Tibial nerve (tissue), 4 donors: ENCODE measurements at places on chromosomes 2 and 18.

DNA sequence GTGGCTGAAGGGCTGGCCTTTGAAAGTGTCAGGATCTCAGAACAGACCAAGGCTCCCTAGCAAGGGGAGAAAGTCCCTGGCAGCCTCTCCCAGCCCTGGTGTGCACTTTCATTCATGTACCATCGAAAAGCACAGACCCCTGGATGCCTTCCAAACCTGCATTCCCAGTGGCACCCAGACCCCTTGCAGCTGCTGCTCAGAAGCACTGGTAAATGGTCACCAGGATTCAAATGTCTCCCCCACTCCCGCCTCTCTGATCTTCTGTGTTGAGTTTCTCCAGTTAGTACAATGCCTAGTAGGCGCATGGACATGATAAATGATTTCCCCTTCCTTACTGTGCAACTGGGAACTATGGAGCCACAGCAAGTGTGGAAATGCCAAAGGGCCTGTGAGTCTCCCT, 180.0 kb downstream of the GLI2 start:
- DNase-seq: no peak

GRCh38 chr2:131827481-131828163, 299.9 kb downstream of the CCDC74A start:
- DNase-seq: no peak

DNA sequence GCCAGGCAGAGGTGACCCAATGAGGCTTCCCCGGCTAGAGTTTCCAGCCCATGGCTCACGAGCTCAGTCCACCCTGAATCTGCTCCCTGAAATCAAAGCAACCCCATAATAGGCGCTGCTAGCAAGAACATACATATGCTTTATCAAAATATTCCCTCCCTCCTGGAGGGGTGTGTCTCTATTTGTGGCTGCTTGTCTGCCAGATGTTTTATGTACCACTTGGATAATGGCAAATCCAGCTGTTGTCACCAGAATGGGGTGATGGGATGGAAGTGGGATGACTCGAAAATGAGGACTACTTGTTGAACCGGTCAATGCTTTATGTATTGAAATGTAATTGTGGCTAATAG, 152.0 kb downstream of the GALNT14 start:
- no peak for DNase-seq

- DNase-seq: no peak
Measured at GRCh38 chr2:200199576-200200263, 106.8 kb upstream of the SPATS2L start.

DNA sequence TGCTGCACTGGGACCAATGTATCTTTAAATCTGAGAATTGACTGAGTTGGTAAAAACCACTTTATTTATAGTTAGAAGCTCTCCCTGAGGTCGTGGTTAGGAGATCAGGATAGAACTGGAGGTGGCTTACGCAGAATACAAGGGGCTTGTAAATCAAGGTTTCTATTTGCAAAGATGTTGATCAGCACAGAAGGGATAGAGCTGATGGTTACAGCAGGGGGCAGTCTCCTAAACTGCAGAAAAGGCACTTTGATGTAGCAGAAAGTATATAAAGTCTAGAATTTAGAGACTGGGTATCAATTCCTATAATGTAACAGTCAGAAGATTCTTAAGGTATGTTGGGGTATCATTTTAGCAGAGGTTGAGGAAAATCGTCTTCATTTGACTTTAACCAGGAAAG, 25.2 kb upstream of the ACVR1 start:
- no peak for DNase-seq

DNA sequence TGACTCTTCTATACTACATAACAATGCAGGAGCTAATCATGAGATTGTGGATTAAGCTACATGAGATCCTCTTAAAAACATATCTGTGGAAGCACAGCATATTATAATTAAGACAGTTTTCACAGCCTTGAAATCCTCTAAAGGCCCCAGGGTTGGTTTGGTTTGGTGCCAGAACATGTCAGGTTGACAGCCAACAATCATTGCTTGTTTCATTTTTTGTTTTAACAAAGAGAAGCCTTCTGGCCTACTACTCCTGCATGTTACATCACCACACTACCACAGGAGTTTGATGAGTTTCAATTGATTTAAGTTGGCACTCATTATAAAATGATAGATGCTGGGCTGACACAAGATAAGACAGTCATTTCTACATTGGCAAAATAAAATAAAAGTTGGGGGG, 255.9 kb upstream of the ERBB4 start:
- no peak for DNase-seq

DNA sequence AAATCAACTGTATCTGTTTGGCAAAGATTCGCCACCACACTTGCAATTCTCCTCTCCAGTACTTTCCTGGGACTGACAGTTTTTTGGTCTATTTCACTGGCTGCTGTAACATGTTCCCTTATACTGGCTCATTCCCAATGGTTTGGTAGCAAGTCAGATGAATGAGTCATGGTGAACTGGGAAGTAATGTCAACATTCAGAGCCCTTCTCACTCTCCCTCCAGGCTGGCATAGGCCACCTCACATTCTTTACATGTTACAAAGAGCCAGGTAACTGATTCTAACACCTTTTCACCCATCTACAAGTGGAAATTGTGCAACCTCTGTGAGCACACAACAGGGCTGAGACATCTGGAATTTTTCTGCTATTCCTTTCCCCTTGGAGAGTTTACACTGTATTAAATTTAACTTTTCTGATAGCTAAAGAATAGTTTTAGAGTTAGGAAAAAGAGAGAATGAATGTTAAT, 111.3 kb upstream of the TLK1 start:
- DNase-seq: no peak

DNA sequence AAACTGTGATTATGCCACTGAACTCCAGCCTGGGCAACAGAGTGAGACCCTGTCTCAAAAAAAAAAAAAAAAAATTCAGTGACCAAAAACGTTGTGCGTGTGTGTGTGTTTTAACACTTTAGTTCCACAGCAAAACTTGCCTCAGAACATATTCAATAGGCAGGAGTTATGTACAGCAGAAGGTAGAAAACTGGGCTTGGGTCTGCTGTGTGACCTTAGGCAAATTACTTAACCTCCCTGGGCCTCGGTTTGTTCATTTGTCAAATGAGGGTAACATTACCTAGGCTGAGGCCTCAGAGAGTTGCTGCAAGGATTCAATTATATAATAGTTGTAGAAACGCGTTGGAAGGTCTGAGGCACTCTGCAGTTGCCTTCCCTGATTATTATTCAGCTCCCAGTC, 10.3 kb upstream of the SCG2 start:
- no peak for DNase-seq

- DNase-seq: no peak
Measured at GRCh38 chr2:201883606-201884369, 77.5 kb downstream of the CDK15 start.

- DNase-seq: no peak
Measured at GRCh38 chr2:236170590-236171165, 2.5 kb upstream of the GBX2 start.

DNA sequence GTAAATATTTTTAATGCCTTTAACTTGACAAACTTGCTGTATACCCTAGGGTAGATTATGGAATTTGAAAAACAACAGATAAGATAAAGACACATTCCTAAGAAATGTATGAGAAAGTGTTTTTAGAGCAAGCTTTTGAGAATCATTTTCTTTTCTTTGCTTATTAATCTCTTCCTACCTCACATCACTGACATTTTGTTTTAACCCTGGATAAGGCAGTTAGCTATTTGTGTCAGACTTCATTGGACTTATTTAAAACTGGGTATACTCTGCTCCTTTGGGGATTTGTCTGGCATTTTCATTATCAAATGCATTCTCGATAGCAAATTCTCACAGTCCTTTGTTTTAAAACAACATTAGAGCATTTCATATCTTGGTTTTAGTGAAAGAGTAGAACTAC, 17.2 kb downstream of the EML4 start:
- DNase-seq: no peak

DNA sequence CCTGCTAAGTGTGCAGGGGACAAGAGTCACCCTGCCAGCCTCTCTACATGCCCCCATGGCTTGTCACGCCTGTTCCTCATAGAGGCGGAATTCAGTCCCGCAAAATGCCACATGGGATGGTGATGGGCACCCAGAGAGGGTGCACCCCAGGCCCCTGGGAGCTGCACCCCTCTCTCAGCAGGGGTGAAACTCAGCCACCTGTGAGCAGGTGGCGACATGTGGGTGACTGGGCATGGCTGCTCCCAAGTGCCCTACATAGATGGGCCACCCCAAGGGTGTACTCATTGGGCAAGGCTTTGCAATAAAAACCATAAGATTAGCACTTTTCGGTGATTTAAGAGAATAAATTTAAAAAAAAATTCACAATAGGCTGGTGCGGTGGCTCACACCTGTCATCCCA, 6.3 kb downstream of the HS6ST1 start:
- no peak for DNase-seq

DNA sequence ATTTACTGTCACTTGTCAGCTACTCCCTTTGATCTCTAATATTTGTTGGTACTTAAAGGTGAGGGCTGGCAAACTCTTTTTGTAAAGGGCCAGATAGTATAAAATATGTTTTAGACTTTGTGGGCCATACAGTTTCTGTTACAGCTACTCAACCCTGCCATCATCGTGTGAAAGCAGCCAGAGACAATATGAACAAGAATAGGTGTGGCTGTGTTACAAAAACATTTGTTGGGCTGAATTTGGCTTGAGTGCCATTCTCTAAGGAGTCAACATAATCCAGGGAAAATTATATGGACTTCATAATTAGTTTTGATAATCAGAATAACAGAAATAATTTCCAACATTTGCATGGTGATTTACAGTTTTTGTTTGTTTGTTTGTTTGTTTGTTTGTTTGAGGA, 190.6 kb downstream of the LTBP1 start:
- DNase-seq: no peak

- no peak for DNase-seq
Measured at GRCh38 chr2:132729522-132729921, 59.5 kb upstream of the LYPD1 start.

- DNase-seq: no peak
Measured at GRCh38 chr2:196229013-196229412, 57.6 kb upstream of the STK17B start.

- peak; percentile 44 for DNase-seq
Measured at GRCh38 chr2:197804758-197805714, 643 bp downstream of the PLCL1 start.

DNA sequence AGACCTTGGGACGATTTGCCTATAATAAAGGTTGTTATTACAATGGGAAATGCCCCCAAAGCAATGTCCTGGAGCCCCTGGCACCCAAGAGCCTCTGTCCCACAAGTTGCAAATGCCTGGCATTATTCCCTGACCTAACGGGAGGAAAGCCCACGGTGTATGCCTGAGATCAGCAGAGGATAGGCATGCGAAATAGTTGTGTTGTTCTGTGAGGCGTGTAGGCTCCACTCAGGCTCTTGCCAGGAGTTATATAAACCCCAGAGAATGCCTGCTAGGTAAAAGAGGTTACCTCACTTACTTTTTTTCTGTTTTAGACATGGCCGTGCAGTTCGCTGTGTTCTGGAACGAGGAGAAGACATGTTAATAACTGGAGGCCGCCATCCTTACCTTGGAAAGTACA, 52.1 kb downstream of the AOX1 start:
- DNase-seq: no peak

- DNase-seq: no peak
Measured at GRCh38 chr18:10230072-10230471, 224.4 kb upstream of the APCDD1 start.

GRCh38 chr2:1951586-1951985, 207.3 kb upstream of the PXDN start:
- no peak for DNase-seq

GRCh38 chr2:122007577-122007976, 252.1 kb downstream of the TSN start:
- DNase-seq: no peak

- DNase-seq: no peak
Measured at GRCh38 chr2:401019-401679, 113.3 kb upstream of the ALKAL2 start.

DNA sequence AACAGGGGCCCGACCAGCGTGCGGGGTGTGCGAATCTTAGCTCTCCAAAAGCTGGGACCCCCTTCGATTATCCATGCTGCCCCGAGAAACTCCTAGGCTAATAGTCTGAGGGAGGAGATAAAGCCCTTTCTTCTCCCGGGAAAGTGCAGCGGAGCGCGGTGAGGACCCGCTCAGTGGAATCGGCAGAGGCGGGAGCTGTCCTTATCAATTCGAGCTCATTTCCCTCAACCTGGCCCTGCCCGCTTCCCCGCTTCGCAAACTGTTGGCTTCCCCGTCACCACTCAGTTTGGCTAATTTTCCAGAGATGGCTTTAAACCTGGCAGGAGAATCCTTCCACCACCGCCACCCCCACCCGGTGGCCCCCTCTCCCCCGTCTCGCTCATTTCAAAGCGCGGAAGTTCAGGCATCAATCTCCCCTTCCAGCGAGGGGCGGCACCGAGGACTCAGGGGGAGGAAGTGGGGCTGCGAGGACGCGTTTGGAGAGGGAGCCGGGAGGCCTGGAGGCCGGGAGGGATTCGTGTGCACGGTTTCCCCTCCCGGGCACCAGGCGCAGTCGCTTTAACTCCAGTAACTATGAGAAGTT, 1.6 kb downstream of the KLHL14 start:
- no peak for DNase-seq
